ENCODE measurements at places on chromosomes 7 and 10.
A peak's percentile ranks its signal among the peaks of the same experiment; 100 is the strongest.

DNA sequence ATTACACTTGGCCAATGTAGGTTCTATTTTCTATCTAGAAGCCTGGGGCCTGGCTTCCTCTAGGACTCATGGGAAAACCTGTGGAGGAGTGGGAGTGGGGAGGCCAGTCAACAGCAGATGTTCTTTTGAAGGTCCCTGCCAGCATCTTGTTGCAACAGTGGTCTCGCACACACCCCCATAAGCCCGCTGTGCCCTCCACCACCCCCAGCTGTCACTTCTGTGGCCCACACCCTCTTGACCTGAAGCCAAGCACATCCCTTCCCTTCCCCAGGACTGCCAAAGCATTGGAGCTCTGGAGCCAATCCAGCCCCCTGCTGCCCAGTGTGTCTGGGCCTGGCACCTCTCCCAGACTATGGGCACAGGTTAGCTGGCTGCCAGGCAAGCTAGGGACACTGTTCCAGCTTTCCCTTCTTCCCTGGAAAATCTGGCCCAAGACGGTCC is 1.9 kb upstream of the STX1A start:
- no peak for DNase-seq

DNA sequence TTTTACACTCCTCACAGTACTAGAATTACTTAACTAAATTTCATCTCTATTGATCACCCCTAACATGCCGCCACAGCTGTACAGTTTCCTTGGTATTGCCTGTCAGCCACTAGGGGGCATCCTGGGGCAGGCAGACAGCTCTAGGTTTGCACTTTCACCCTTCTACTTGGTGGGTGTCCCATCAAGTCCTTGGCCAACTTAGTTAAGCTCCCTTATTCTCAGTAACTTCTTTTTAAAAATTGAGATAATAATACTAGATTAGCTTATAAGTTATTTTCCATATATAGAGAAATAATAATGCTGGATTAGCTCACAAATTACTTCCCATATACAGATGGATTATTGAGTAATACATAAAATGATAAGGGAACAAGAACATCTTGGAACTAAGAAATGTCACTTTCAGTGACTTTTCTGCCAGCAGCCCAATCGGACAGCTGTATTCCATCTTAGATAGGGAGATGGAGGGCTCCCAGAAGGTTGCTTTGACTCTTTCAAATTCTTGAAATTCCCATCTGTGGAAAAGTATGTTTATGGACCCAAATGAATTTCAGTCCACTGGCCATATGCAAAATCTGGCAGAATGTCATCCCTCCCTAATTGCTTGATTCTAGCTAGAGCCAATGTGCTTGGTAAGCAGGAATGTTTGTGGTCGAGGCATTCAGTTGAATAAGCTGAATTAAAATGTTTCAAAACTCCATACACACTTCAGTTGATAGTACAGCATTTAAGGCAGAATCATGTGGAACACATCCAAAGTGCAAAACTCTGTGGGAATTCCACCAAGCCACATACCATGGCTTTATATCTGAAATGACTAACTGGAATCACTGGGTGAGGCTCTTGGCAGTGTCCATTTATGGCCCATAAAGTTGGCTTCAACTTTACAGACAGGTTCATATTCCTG is 309.7 kb downstream of the CSTF2T start:
- peak; percentile 61 for DNase-seq

DNA sequence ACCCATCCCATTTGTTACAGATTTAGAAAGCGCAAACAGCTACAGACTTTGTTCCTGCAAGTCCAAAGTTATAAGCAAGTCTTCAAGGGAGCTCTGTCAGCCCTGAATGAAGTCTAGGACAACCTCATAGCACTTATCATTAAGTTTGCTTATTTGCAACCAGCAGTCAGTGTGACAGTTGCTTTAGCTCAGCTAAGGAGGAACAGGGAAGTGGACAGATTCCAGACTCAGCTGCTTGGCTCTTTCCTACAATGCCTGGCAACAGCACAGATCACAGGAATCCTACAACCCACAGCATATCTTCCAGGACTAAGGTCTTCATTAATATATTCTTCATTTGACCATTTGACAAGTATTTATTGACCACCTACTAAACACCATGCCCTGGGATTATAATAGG is 17.4 kb upstream of the KIF5B start:
- no peak for DNase-seq

- no peak for DNase-seq
Measured at GRCh38 chr10:6787718-6788117, 207.6 kb upstream of the PRKCQ start.

DNA sequence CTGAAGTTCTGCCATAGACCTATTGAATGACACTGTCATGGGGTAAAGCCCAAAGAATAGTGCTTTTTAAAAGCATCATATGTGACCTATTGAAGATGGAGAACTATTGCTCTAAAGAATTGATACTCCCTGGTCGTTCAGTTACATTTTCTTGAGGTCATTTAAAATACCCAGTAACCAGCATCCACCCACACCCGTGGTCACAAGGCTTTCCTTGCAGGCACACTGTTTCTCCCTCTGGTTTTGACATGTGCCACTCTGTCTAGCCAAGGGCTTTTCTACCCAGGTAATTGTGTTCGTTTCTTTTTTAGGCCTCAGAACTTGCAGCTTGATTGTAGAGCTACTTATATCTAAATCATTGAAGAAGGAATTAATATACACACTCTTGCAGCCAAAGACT is 68.3 kb upstream of the LYZL2 start:
- DNase-seq: no peak

- peak; percentile 79 for DNase-seq
Measured at GRCh38 chr10:86888585-86889381, 68.6 kb downstream of the MMRN2 start.

DNA sequence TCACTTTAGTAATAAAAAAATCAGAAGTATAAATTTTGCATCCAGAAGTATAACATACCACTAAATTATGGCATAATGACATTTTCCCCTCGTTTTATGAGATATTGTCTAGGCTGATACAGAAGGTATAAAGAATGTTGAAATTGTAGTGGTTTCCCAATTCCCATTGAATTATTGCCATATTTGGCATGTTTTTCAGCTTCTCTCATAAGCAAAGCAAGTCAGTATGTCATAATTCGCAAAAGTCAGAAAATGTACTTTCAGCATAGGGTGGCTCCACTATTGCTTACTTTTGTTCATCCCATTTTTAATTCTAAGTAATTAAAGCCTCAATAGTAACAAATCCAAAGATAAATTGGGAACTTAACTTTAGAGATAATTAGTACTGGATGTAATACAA is 19.7 kb upstream of the PTPRZ1 start:
- DNase-seq: no peak

GRCh38 chr7:22730921-22731654 is 4.1 kb downstream of the IL6 start:
- DNase-seq: peak; percentile 92

DNA sequence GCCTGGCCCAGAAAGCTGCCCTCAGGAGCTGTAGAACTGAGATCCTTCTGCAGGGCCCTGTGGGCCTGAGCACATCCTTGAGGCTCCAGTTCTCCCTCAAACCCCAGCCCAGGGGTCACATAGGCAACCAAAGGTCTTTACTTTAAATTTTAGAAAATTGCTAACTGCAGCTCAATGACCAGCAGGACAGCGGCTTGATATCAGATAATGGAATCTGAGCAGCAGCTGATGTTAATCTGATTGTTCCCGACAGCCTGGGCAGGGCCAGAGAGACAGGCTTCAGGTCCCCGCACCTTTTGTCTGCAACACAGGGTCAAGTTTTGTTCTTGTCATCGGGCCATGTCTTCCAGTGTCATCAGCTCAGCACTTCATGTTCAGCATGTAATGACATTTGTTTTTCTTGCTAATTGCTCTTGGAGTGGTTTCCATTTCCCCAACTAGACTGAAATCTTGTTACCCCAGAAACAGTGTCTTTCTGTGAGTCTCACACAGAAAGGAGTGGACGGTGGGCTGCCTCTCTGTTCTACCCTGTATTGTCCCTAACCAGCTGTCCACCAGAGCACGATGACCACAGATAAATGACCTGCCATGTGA is 91.0 kb downstream of the PAXIP1 start:
- no peak for DNase-seq

- no peak for DNase-seq
Measured at GRCh38 chr10:98373260-98374040, 41.5 kb downstream of the PYROXD2 start.

GRCh38 chr7:152872745-152873118 is 113.2 kb downstream of the ACTR3B start:
- no peak for DNase-seq

- DNase-seq: no peak
Measured at GRCh38 chr7:98907570-98907969, 29.2 kb downstream of the TRRAP start.

DNA sequence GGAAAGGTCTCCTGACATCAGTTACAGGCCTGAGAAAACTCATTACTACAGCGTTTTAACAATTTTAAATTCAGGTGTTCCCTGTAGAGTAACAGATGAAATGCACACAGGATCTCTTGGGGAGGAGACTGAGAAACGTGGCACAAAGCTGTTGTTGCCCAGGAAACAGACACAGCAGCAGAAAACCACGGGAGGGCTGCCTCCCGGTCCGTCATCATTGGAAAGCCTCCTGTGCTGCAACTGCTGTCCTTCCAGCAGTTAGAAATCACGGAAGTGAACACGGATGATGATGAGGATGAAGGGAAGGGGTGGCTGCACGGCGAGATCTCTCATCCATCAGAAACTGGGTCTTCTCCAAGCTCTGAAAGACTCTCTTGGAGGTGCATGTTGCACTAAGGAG is 94.6 kb upstream of the RNF32 start:
- no peak for DNase-seq

GRCh38 chr7:24346129-24346528 is 62.1 kb downstream of the NPY start:
- DNase-seq: peak; percentile 77

- DNase-seq: no peak
Measured at GRCh38 chr7:143510854-143511592, 33.4 kb downstream of the TAS2R41 start.

GRCh38 chr10:33899578-33900531 is 565.4 kb upstream of the NRP1 start:
- no peak for DNase-seq

GRCh38 chr7:143233816-143234532 is 12.1 kb downstream of the TAS2R40 start:
- no peak for DNase-seq

DNA sequence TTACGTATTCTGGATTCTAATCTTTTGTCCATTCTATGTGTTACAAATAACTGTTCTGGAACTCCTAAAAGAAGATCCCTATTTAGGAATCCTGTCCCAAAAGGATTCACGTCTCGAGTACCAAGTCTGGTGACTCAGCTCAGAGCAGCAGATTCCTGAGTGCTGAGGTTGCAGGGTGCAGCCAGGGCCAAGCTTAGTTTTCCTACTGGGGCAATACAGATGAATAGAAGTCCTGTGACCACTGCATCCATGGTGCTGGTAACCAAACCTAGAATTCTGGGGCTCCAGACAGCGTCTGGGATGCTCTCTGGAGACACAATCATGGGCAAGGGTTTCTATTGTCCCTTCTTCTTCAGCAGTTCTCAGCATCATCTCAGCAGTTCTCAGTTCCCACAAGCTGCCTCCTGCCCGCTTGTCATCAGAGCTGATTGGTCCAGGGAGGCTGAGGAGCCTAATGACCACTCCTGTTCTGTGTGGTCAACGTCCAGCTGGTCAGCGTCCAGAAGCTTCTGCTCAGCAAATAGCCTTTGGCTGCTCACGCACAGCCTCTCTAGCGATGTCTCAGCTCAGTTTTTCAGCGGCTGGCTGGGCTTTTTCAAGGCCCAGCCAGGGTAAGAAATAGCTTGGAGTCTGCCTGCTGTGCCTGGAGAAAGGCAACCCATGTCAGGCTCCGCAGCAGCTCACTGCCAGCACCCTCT is 50.4 kb upstream of the C7orf33 start:
- peak; percentile 80 for DNase-seq

- DNase-seq: peak; percentile 45
Measured at GRCh38 chr7:32890010-32890792, 1.4 kb downstream of the KBTBD2 start.

DNA sequence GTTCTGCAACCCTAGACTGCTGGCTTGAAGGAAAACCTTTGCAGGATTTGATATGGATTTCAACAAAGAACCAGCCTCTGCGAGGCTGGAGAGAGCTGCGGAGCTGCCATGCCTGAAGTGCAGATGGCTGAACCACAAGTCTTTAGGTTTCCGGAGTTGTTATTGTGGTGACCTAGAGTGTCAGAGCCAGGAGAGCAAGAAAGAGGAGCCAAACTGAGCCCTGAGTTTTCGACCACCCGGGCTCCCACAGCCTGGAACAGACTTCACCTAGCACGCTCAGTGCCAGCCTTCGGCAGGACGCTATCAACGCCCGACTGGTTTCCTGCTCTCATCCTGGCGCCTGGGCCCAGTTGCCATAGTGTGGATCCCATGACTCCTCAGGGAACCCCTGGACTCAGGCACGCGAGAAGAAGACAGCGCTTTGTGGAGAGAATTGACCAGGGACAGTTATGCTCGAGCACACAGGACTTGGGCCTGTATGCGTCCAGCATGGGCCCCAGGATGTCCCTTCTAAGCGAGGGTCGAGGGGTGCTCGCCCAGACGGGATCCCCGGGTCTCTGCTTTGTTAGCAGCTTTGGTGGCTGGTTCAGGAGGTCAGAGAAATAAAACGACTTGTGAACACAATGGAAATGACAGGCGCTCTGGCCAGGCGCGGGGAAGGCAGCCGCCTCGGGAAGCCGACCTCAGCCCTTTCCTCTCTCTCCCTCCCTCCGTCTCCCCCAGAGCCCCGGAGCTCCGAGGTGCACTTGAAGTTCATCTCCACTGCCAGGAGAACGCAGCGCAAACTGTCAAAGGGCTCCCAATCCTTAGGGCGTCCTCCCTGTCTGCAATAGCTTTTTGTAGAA is 1.8 kb upstream of the GAD2 start:
- DNase-seq: no peak

DNA sequence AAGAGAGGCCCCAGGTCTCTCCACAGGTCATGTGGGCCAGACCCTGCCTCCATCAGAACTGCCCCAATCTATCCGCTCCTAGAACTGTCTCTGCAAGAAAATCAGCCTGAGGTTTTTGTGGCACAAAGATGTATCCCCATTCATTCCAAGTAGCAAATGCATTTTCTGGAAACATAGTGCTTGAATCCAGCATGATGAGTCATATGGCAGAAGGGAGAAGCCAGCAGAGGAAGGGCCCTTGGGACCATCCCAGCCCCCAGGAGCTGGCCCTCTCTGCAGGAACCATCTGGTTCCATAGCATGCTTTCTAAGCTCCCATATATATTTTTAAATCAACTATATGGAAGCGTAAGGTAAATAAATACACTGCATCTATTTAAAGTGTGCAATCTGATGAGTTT is 563.2 kb downstream of the GALNT17 start:
- DNase-seq: no peak

DNA sequence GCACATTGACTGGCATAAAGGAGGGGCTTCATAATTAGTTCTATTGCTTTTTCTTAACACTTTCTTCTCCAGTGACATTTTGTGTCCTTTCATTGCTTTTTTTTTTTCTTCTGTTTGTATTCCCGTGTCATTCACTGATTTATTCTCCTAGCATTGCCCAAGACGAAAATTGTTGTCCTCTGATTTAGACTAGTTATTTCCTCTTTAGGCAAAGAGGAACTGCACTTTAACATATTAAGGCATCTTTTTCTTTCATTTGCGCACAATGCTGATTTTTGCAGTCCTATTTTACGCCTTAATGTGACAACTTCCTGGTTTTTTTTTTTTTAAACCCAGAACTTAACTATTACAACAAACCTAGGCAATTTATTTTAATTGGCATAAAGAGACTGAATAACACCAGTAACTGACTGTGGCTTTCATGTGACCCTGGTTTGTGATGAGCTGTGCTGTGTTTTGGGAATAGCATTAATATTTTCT is 39.7 kb downstream of the ARID5B start:
- DNase-seq: no peak

All from HT1080 (cell line).